ENCODE measurements at places on chromosomes 4 and X.

GRCh38 chrX:49070988-49071387, 2.8 kb downstream of the PRAF2 start:
- H3K4me3 ChIP-seq, result no peak overlapping the region
- peaks cover 4% of the 10 kb centered on the region for H3K36me3 ChIP-seq
- no peaks in the 10 kb centered on the region for H3K4me1 ChIP-seq
- no peak overlapping the region for H3K27ac ChIP-seq
- DNase-seq, result no peak
- H3K27me3 ChIP-seq, result no peaks in the 10 kb centered on the region

GRCh38 chrX:107831071-107831730, 5.5 kb downstream of the MID2 start:
- H3K27me3 ChIP-seq, result peaks cover 8% of the 10 kb centered on the region
- no peak overlapping the region for H3K4me3 ChIP-seq
- no peaks in the 10 kb centered on the region for H3K36me3 ChIP-seq
- no peaks in the 10 kb centered on the region for H3K4me1 ChIP-seq
- no peak for DNase-seq

GRCh38 chrX:11105080-11105479, 6.1 kb upstream of the HCCS start:
- H3K36me3 ChIP-seq, result no peaks in the 10 kb centered on the region
- no peak overlapping the region for H3K27ac ChIP-seq
- no peak overlapping the region for H3K4me3 ChIP-seq
- no peaks in the 10 kb centered on the region for H3K27me3 ChIP-seq
- H3K4me1 ChIP-seq, result no peaks in the 10 kb centered on the region

DNA sequence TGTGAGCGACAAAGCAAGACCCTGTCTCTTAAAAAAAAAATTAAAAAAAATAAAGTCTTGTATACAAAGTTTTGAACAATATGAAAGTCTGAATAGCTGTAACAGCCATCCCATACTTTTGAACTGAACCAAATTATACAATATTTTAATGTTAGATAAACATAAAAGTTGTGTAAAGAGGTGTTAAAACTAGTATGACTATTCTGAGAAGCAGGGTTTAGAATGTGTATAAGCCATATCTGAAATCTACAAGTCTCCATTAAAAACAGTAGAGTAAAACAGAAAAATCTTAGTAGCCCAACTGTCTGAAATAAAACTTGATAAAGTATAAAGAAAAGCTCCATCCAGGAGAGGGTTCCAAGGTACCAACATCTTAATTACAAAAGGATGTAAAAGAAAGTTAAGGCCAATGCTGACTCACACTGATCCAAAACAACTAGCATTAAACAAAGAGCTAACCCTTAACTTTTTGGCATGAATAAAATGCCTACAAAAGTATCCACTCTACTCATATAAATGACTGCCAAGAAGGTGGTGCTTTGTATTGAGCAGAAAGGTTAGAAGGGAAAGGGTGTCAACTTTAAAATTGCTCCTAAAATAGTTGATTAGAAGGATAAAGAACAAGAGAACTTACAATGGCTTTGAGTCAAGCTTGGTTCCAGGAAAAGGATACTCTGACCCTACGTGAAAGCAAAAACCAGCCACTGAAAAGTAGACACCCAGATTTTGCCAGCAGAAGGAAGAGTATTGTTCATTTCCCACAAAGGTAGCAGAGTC, 18.5 kb downstream of the CNOT6L start:
- no peaks in the 10 kb centered on the region for H3K27me3 ChIP-seq
- DNase-seq, result no peak
- no peaks in the 10 kb centered on the region for H3K36me3 ChIP-seq
- no peak overlapping the region for H3K4me3 ChIP-seq
- H3K27ac ChIP-seq, result no peak overlapping the region
- H3K4me1 ChIP-seq, result no peaks in the 10 kb centered on the region

DNA sequence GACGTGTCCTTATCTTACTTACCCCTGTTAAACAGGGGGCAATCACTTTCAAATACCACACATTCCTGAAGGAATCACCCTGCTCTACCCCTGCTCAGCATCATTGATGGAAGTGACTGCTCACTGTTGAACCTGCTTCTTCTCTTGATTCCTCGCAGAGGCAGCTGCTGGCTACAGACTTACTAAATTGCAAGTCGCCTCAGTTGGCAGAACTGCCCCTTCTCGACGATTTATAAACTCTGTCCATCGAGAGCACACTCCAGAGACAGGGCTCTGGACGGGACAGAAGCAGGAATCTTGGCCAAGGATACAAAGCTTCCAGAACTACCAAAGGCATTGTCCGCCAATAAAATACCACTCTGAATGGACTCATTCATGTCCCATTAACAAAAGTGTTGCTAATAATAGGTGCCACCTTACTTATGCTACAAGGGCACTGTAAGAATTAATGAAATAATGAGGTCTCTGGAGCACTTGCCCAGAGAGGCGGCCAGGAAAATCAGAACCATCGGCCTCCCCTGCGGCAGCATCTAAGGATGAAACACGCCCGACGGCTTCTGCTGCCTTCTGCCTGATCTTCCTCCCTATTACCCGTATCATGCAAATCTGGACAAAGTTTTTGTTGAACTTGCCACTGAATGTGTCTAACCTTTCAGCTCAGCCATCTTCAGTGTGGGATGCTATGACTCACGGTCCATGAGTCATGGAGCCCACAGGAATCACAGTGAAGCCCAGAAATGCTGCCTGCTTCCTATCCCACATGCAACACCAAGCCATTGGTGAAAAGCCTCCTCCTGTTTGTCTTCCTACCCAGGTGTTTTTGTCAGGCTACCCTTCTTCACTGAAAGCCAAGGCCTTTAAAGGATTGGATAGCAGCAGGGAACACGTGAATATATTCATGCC, 164.9 kb downstream of the MAML3 start:
- H3K27me3 ChIP-seq, result no peaks in the 10 kb centered on the region
- peaks cover 5% of the 10 kb centered on the region for H3K4me1 ChIP-seq
- H3K4me3 ChIP-seq, result no peak overlapping the region
- DNase-seq, result no peak
- H3K27ac ChIP-seq, result no peak overlapping the region

DNA sequence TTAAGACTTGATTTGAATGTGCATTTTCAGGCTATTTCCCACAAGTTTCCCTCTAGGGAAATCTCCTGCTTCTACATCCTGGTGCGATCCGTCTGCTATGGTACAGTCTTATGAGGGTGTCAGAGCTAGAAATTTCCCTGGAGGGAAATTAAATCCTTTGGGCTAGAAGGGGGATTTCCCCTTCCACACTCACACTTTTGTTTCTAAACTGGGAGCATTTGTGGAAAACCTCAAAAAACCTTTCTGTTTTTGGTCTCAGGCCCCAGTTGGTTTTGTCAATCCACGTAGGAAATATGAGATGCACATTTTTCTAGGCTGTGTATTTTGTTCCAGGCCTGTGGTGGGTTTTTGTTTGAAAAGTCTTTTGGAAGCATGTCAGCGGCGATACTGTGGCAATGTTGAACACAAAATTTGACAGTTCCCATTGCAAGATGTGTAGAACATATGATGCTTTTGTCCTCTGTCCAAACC, 17.8 kb downstream of the HMGB3 start:
- no peaks in the 10 kb centered on the region for H3K27me3 ChIP-seq
- H3K36me3 ChIP-seq, result no peaks in the 10 kb centered on the region
- no peaks in the 10 kb centered on the region for H3K4me1 ChIP-seq
- DNase-seq, result no peak
- H3K27ac ChIP-seq, result no peak overlapping the region

- H3K27ac ChIP-seq, result no peak overlapping the region
- no peak overlapping the region for H3K4me3 ChIP-seq
- H3K4me1 ChIP-seq, result no peaks in the 10 kb centered on the region
- no peaks in the 10 kb centered on the region for H3K27me3 ChIP-seq
Measured at GRCh38 chr4:132992686-132993085, 156.4 kb upstream of the PCDH10 start.

GRCh38 chr4:113682730-113683537, 78.6 kb downstream of the CAMK2D start:
- no peaks in the 10 kb centered on the region for H3K4me1 ChIP-seq
- DNase-seq, result no peak
- no peaks in the 10 kb centered on the region for H3K27me3 ChIP-seq
- no peak overlapping the region for H3K27ac ChIP-seq

DNA sequence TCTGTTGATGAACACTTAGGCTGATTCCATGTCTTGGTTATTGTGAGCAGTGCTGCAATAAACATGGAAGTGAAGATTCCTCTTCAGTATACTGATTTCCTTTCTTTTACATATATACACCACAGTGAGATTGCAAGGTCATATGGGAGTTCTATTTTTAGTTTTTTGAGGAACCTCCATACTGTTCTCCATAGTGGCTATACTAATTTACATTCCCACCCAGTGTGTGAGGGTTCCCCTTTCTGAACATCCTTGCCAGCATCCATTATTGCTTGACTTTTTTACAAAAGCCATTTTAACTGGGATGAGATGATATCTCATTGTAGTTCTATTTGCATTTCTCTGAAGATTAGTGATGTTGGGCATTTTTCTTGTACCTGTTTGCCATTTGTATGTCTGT, 80.5 kb upstream of the GALNT7 start:
- DNase-seq, result no peak
- H3K36me3 ChIP-seq, result no peaks in the 10 kb centered on the region
- H3K4me1 ChIP-seq, result peaks cover 2% of the 10 kb centered on the region
- no peaks in the 10 kb centered on the region for H3K27me3 ChIP-seq
- no peak overlapping the region for H3K27ac ChIP-seq

DNA sequence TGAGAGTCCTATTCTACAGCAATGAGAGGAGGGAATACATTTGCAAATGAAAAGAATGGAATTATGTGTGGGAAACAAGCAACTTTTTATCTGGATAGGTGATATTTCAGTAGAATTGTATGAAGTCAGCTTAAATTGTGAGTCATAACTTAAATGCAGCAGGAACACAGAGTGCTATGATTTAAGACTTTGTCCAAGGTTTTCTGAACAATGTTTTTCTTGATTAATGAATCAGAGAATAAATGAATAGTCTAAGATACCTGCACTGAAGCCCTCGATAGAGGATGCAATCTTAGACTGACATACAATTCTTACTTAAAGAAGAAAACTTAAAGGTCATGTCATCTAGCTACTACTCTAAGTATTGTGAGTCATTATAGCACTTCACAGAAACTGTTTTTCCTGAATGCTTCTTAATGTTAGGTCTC, 8.0 kb downstream of the ARHGEF38 start:
- peaks cover 28% of the 10 kb centered on the region for H3K27me3 ChIP-seq
- H3K4me1 ChIP-seq, result no peaks in the 10 kb centered on the region
- H3K4me3 ChIP-seq, result no peak overlapping the region
- no peak for DNase-seq

DNA sequence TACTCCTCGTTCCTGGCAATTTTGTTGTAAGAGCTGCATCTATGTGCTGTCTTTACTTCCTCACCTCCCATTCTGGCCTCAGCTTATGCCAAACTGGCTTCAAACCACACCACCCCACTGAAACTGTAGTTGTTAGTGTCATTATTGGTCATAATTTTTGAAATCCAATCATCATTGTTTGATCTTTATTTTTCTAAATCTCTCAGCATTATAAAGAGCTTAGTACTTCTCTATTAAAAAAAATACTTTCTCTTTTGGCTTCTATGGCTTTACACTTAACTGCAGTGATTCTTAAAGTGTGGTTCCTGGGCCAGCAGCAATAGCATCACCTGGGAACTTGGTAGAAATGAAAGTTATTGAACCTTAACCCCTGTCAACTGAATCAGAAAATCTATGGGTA, 83.5 kb upstream of the GRPR start:
- H3K4me1 ChIP-seq, result no peaks in the 10 kb centered on the region
- no peaks in the 10 kb centered on the region for H3K36me3 ChIP-seq
- H3K27me3 ChIP-seq, result no peaks in the 10 kb centered on the region
- no peak overlapping the region for H3K27ac ChIP-seq

- no peaks in the 10 kb centered on the region for H3K36me3 ChIP-seq
- H3K4me1 ChIP-seq, result no peaks in the 10 kb centered on the region
- DNase-seq, result no peak
- H3K27ac ChIP-seq, result no peak overlapping the region
- H3K27me3 ChIP-seq, result no peaks in the 10 kb centered on the region
Measured at GRCh38 chrX:18664947-18665346, 7.0 kb downstream of the RS1 start.

- no peak for DNase-seq
- no peaks in the 10 kb centered on the region for H3K4me1 ChIP-seq
- H3K36me3 ChIP-seq, result no peaks in the 10 kb centered on the region
- H3K4me3 ChIP-seq, result no peak overlapping the region
- H3K27me3 ChIP-seq, result no peaks in the 10 kb centered on the region
- H3K27ac ChIP-seq, result no peak overlapping the region
Measured at GRCh38 chr4:105386012-105386411, 87.8 kb downstream of the PPA2 start.

- H3K27me3 ChIP-seq, result no peaks in the 10 kb centered on the region
- no peaks in the 10 kb centered on the region for H3K36me3 ChIP-seq
- no peak overlapping the region for H3K4me3 ChIP-seq
- no peak overlapping the region for H3K27ac ChIP-seq
- peaks cover 1% of the 10 kb centered on the region for H3K4me1 ChIP-seq
Measured at GRCh38 chr4:28232376-28232775, 1371.7 kb downstream of the STIM2 start.

- H3K27ac ChIP-seq, result no peak overlapping the region
- no peaks in the 10 kb centered on the region for H3K4me1 ChIP-seq
- DNase-seq, result no peak
- no peak overlapping the region for H3K4me3 ChIP-seq
- H3K27me3 ChIP-seq, result no peaks in the 10 kb centered on the region
Measured at GRCh38 chrX:39473812-39474211, 623.9 kb downstream of the BCOR start.

DNA sequence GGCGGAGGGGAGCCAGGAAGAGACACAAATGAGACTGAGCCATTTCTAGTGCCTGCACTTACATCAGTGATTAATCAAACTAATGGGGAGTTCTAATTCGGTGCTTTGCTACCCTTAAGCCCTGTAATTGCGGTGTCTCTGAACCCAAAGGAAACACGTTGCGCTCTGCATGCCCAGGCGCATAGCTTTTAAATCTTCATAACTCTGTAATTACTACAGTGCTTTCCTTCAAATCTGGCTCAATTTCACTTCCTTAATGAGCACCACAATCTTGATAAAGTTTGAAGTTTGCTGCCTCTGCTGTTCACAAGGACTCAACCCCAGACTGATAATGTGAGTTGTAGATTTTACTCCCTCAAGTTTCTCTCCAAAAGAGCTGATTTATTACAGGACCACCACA, 5.7 kb upstream of the NHS start:
- no peaks in the 10 kb centered on the region for H3K27me3 ChIP-seq

DNA sequence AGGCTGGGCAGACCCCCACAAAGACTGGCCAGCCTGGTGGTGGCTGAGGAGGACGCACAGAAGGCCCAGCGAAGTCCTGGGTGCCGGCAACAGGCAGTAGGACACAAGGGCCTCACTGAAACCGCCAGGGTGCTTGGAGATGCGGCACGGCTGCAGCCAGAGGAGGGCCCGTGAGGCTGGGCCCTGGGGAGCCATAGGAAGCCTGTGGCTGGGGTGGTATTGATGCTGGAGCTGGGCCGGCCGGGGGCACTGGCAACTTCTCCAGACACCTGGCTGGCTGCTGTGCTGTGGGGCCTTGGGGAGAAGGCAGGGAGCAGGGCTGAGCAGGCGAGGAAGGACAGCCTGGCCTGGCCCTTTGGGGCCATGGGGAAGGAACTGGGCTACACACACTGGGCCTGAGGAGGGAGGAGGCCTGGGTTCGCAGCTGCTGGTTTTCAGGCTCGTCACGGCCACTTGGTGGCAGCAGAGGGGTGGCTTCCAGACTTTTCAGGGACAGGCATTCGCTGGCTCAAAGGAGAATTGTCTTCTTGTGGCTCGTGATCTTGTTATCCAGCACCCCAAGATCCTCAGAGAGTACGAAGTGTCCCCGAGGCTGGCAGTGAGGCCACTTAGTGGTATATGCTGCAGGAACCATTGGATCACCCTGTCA, 37.2 kb downstream of the ATP2B3 start:
- no peak overlapping the region for H3K27ac ChIP-seq
- no peaks in the 10 kb centered on the region for H3K4me1 ChIP-seq
